ENCODE measurements at places on chromosomes 5 and 9. TPM values are rescaled to one million over a fixed set of nuclear protein-coding genes. Genes with fewer than 3 reads are reported as not detected.
A peak's percentile ranks its signal among the peaks of the same experiment; 100 is the strongest.

- no peak overlapping the region for H3K27ac ChIP-seq
- no peaks in the 10 kb centered on the region for H3K27me3 ChIP-seq
- no peak overlapping the region for H3K4me3 ChIP-seq
- no peak for DNase-seq
- H3K4me1 ChIP-seq: no peaks in the 10 kb centered on the region
- H3K36me3 ChIP-seq: no peaks in the 10 kb centered on the region
These were observed 283.6 kb downstream of the TMEM232 start for GRCh38 chr5:110442856-110443255.

GRCh38 chr9:130147910-130148309 is 24.3 kb upstream of the NCS1 start:
- H3K4me3 ChIP-seq: no peak overlapping the region
- no peak overlapping the region for H3K27ac ChIP-seq
- H3K36me3 ChIP-seq: no peaks in the 10 kb centered on the region
- no peak for DNase-seq
- H3K27me3 ChIP-seq: no peaks in the 10 kb centered on the region

- DNase-seq: no peak
- H3K36me3 ChIP-seq: no peaks in the 10 kb centered on the region
- no peak overlapping the region for H3K27ac ChIP-seq
- H3K4me3 ChIP-seq: no peak overlapping the region
These were observed 216.9 kb downstream of the SPOCK1 start for GRCh38 chr5:137282216-137282615.

DNA sequence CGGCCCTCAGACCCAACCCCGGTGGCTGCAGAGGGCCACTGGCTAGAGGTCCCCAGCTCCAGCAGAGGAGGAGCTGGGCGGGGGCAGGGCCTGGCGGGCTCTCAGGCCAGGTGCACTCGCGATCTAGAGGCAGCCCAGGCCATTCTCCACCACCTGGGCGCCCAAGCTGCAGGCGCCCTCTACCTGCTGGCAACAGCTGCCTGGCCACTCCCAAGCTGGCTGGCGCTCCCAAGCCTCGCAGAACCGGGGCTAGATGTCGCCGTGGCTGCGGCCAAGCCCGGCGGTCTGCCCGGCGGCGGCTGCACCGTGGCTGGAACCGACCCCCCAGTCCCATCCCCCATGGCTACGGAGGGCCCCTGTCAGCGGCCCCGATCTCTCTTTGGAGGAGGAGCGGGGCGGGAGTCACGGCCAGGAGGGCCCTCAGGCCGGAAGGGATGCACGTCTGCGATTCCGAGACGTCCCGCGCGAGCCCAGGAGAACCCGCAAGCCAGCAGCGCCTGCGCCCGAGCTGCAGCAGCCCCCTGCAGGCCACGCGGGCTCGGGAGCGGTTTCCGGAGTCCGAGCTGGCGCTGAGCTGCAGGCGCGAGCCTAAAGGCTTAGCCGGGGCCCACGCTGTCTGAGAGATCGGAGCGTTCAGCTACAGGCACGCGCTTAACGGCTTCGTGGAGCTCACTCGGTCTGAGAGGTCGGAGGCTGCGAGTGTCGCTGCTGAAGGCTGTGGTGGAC is 44.3 kb upstream of the BICD2 start:
- H3K4me3 ChIP-seq: no peak overlapping the region
- no peak overlapping the region for H3K27ac ChIP-seq
- DNase-seq: peak; percentile 70
- peaks cover 28% of the 10 kb centered on the region for H3K4me1 ChIP-seq

GRCh38 chr5:36365896-36366295 is 64.2 kb upstream of the RANBP3L start:
- peaks cover 39% of the 10 kb centered on the region for H3K4me1 ChIP-seq
- no peak overlapping the region for H3K4me3 ChIP-seq
- H3K27me3 ChIP-seq: no peaks in the 10 kb centered on the region
- no peak overlapping the region for H3K27ac ChIP-seq

- no peaks in the 10 kb centered on the region for H3K36me3 ChIP-seq
- H3K27ac ChIP-seq: no peak overlapping the region
- no peak overlapping the region for H3K4me3 ChIP-seq
These were observed 6.5 kb downstream of the PPIP5K2 start for GRCh38 chr5:103126557-103126956.

GRCh38 chr5:59436364-59437148 is 457.0 kb downstream of the PDE4D start:
- no peak overlapping the region for H3K4me3 ChIP-seq
- DNase-seq: no peak
- no peaks in the 10 kb centered on the region for H3K36me3 ChIP-seq
- no peak overlapping the region for H3K27ac ChIP-seq

DNA sequence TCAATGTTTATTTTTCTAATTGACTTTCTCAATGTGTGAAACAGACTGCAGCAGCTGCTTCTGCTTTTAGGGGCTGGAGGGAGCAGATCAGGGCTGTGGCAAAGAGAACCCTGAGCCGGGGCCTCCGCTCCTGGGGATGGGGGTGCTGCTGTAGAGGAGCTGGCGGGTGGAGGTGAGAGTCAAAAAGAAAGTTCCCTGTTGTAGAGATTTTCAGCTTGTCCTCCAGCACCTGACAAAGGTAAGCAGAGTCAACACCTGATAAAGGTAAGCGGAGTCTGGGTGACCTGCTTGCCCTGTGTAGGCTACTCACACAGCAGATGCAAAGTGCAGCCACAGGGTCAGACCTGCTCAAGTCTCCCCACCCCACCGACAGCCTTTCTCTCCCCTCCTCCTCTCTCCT is 252.4 kb upstream of the IRX1 start:
- H3K36me3 ChIP-seq: no peaks in the 10 kb centered on the region
- no peak overlapping the region for H3K4me3 ChIP-seq

GRCh38 chr9:123710299-123710698 is 219.6 kb downstream of the DENND1A start:
- no peak overlapping the region for H3K4me3 ChIP-seq
- H3K4me1 ChIP-seq: no peaks in the 10 kb centered on the region
- H3K36me3 ChIP-seq: no peaks in the 10 kb centered on the region
- no peaks in the 10 kb centered on the region for H3K27me3 ChIP-seq
- DNase-seq: no peak
- no peak overlapping the region for H3K27ac ChIP-seq

DNA sequence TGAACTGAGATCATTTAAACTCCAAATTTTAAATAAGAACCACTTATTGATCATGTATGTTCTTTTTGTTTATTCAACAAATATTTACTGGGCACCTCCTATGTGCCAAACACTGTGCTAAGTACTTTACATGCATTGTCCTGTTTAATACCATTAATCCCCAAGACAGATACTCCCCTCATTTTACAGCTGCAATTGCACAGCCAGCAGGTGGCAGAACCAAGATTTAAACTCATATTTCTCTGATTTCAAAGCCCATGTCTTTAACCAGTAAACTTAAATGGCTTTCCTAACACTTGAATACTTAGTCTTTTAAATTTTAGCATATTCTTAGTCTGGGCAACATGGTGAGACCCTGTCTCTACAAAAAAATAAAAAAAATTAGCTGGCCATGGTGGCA is 43.4 kb upstream of the KIAA1958 start:
- H3K4me1 ChIP-seq: peaks cover 11% of the 10 kb centered on the region
- no peaks in the 10 kb centered on the region for H3K36me3 ChIP-seq
- H3K4me3 ChIP-seq: no peak overlapping the region
- DNase-seq: no peak
- no peak overlapping the region for H3K27ac ChIP-seq
- no peaks in the 10 kb centered on the region for H3K27me3 ChIP-seq

- H3K36me3 ChIP-seq: no peaks in the 10 kb centered on the region
- H3K27ac ChIP-seq: no peak overlapping the region
- H3K4me3 ChIP-seq: no peak overlapping the region
- DNase-seq: no peak
- no peaks in the 10 kb centered on the region for H3K4me1 ChIP-seq
- no peaks in the 10 kb centered on the region for H3K27me3 ChIP-seq
These were observed 145.2 kb upstream of the ABCA1 start for GRCh38 chr9:105073147-105073546.

FOXD4L6 gene
- total RNA-seq: not detected

SLC46A2 gene
- 0.78 TPM for total RNA-seq

DEPDC1B gene
- 2.3 TPM for total RNA-seq

SLC12A7 gene
- 42.8 TPM for total RNA-seq

SLC26A2 gene
- 6.5 TPM for total RNA-seq

TLX3 gene
- not detected for total RNA-seq

PCDHAC1 gene
- total RNA-seq: 4.0 TPM

ZNF608 gene
- total RNA-seq: 30.1 TPM

SLC31A1 gene
- total RNA-seq: 7.9 TPM
